AG04450 (cell line): ENCODE measurements at places on chromosomes 7 and 10.

GRCh38 chr7:155380976-155381851 is 76.7 kb upstream of the EN2 start:
- no peak for DNase-seq

DNA sequence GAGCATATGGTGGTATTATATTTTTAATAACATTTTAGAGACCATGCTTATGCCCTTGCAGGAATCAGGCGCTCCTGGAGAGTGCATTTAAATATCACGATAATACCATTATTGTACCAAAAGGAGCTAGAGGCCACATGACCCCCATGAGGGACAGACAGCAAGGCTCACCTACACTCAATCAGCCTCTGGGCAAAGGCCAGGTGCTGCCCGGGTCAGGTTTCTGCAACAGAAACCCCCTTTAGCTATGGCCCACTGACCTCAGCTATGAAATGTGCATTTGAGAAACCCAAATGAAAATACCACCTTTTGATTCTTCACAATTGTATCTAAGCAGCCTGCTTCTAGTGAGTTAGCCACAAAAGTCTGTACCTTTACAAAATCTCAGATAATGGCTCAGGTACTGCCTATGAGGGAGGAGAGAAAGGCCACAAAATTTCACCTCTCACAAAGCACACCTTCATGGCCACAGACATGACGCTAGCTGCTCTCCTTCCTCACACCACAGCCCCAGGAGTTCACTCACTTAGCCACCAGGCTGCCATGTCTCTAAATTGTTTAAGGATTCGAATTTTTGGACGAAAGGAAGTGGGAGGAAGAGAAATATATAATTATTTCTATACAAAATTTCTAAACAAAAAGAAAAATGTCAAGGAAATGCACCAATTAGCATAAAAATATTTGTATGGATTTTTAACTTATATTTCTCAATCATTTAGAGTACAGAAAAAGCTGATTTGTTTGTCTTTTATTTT is 79.9 kb downstream of the GLI3 start:
- DNase-seq = no peak

- no peak for DNase-seq
These were observed 60.5 kb upstream of the MPP7 start for GRCh38 chr10:28363376-28363775.

DNA sequence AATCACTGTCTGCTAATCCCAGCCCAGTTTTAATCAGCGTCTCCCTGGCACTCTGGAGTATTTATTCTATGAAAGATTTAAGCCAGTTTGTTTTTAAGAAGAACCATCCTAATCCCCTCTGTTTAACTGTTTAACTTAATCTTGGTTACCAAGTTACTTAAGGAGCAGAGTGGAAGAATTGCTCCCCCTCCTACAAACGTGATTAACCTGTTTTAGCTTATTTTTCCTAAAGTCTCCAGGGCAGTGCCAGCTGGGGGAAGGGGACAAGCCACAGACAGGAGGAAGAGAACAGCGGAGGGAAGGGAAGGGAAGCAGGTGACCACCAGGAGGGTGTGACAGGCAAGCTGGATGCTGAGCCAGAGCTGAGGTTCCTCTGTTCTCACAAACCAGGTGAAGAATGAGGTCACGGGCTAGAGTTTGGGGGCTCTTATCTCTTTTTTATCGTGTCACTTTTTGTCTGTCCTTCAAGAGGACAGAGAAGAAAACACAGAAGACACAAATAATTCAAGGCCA is 1.7 kb downstream of the SLC13A4 start:
- no peak for DNase-seq

GRCh38 chr10:133211141-133211830 is 18.7 kb upstream of the UTF1 start:
- DNase-seq = no peak

- no peak for DNase-seq
These were observed 4.1 kb downstream of the ARMC3 start for GRCh38 chr10:22931948-22932347.

DNA sequence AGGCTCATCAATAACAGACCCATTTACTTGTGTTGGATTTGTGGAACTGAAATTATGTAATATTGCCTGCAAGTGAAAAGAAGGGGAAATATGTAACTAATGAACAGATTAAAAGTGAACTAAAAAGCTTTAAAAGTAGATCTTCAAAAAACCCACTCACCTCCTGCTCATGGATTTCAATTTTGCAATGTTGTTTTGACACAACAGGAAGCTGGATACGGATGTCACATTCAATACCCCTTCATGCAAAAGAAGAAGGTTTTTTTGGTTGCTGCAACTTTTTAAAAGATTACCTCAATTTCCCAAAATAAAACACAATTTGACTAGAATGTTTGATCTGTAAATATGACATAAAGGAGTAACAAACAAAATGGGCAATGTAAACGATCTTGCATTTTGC is 3.3 kb downstream of the MKI67 start:
- DNase-seq = no peak

GRCh38 chr7:126501617-126502016 is 751.1 kb downstream of the GRM8 start:
- DNase-seq = no peak
